ENCODE measurements at places on chromosomes 4 and X. TPM values are rescaled to one million over a fixed set of nuclear protein-coding genes. Genes with fewer than 3 reads are reported as not detected.

GRCh38 chr4:16090096-16090705, 6.4 kb upstream of the PROM1 start:
- no peak for DNase-seq

- no peak for DNase-seq
Measured at GRCh38 chr4:120886191-120886590, 36.3 kb downstream of the PRDM5 start.

DNA sequence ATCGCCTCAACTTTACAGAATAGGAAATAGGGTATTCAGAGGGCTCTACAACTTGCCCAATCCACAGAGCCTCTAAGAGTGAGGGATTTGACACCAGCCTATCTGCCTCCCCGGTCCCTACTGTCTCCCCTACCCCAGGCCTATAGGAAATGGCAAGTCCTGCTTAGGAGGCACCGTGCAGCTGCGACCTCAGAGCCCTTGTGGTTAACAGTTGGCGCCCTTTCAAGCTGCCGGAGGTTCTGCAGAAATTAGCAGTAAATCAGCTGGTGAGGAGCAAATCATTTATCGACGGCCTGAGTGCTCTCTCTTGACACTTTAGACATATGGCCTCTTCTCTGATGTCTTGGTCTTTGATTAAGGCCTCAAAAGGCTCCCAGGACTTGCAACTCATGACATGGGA, 96.9 kb downstream of the CLNK start:
- DNase-seq: no peak

The CAMK2D gene
- total RNA-seq: 22.6 TPM

DNA sequence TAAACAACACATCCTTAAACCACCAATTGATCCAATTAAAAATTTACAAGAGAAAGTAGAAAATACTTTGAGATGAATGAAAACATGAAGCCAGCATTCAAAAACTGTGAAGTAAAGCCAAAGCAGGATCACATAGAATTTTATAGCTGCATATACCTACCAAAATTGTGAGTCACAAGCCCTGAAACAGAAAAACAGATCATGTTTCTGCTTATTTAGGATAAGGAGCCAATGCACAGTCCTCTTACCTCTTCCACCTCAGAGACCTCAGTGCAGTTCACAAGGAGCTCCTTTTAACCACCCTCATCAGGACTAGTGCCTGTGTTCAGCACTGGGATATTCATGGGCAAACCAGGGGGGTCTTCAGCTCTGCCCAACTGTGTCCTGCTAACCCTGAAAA, 386.7 kb downstream of the TECRL start:
- no peak for DNase-seq

DNA sequence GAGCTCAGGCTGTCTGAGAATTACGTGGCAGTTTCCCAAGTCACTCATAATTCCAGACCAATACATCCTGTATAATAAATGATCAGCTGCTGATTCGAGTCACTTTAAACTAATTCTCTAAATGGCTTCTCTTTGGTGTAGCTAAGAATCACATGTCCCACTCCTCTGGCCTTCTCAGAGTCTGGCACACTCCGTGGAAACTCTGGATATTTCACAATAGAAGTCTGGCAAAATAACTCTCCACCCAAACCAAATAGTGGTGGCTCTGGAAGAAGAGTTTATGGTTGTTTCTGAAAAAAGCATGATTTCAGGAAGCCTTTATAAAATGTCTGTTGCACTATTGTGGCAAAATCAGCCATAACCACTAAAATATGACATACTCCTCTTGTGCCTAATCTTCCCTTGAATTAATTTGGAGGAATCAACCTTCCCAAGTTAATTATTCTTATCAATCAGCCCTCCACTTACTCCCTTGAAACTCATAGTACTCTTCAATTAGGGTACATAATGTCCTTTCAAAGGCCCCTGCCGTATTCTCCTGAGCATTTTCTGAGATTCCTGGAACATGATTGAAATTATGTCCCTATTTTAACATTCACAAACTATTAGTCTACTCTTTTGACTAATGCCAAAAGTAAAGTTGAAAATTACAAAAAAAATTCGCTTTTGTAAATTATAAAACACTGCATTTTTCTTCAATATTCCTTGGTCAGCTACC, 991.6 kb downstream of the FAT4 start:
- DNase-seq: peak; percentile 3

The GALNTL6 gene
- total RNA-seq: not detected

DNA sequence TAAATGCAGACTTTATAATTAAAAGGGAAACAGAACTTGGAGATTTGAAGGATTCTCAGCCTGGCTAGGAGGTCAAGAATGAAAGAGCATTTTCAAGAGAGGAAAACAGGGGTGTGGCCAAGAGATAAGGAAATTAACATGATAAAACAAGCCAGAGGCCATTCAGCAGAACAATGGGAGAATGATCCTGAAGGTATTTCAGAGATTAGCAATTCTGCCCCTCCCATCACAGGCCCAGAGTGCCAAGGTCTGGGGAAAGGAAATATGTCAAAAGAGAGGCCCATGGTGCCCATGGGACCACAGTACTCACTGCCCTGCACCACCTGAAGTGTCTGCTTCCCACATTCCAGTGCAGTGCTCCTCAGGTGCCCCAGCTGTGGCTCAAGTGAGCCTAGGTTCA, 188.5 kb upstream of the STS start:
- no peak for DNase-seq

The SHISA3 gene
- not detected for total RNA-seq

GRCh38 chr4:150126864-150127203, 48.6 kb downstream of the DCLK2 start:
- peak; percentile 44 for DNase-seq

The TIGD2 gene
- 22.0 TPM for total RNA-seq

- DNase-seq: peak; percentile 40
Measured at GRCh38 chrX:151973851-151974335, 583 bp downstream of the GABRE start.

- peak; percentile 74 for DNase-seq
Measured at GRCh38 chr4:109803924-109804571, 2.2 kb upstream of the CFI start.

GRCh38 chr4:173508386-173509035, 21.5 kb downstream of the HAND2 start:
- no peak for DNase-seq

GRCh38 chr4:152156442-152156841, 379.4 kb downstream of the FBXW7 start:
- DNase-seq: no peak

GRCh38 chr4:75830906-75831305, 71.3 kb downstream of the PPEF2 start:
- DNase-seq: no peak

The NCAPG gene
- 42.6 TPM for total RNA-seq

The FANCB gene
- 8.3 TPM for total RNA-seq

DNA sequence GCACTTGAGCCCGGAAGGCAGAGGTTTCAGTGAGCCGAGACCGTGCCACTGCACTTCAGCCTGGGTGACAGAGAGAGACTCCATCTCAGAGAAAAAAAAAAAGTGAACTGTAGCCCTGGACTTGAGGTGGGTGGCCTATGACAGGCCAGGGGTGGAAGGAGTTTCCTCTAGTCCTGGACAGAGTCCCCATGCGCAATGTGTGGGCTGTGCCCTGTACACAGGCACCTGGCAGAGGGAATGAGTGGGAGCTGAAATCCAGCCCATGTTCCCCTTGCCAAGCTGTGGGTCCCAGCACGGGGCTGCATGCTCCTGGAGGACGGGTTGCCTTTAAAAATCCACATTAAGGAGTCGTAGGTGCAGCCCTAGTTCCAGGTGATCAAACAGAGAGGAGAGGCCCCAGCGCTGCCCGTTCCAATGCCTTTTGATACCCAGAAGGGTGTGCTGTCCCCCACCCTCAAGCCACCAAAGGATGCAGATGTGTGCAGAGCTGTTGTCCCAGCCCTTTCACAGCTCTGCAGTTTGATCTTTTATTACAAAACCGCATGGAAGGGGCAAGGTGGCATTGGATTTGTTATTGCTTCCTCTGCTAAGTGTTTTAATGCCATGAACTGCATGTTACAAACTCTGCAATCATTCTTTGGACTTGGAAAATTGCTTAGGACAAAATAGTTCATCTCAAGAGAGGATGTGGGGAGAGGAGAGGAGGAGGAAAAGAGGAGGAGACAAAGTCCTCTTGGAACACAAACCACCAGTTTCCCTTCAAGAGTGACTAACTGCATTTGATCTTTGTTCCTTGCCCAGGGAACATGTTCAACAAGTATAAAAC, 38.0 kb upstream of the PDK3 start:
- DNase-seq: no peak

DNA sequence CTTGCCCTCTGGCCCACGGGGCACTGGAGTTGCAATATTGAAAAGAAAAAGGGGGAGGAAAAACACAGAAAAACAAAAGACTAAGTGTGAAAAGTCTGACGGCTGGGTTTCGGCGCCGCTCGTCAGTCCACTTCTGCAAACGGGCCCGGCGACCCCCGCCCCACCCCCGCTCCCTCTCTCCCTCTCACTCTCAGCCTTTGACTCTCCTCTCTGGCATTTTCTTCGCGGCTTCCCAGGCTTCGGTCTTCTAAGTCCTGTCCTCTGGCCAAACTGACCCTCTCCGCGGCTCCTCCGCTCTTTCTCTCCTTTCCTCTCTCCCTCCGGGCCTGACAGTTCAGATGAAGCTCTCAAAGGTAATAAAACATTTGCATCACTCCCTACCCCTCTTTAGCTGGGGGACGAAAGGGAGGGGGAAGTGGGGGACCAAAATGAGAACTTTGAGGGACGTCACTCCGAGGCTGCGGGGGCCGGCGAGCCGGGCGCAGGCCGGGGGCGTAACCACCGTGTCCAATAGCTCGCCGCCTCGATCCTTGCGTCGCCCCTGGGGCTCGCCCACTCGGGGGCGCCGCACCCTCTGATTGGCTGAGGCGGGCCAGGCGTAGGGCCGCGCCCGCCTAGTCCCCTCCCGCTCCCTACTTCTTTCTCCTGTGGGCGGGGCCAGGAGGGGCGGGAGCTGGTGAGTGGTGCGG, at the start of gene NKX6-1:
Gene NKX6-1, minus strand, starts transcription at position 358 of the 689 bp plus-strand sequence. CDS start 1,064 bp downstream, outside the sequence.
- DNase-seq: peak; percentile 90

DNA sequence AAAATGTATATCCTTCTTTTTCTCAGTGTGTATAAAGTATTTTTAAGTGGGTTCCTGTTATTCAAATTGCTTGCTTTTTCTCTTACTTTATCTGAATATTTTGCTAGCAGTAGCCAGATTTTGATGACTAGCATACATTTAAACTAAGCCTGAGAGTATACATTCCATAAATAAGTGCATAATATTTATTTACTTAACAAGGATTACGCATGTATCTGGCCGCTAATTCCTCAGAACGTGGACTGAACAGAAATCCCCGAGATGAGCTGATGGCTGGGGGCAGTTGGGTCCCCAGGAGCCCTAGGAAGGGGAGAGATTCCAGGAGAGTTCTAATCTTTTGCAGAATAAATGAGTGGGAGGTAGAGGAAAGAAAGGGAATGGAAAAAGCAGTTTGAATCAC, 91.0 kb downstream of the PHOX2B start:
- DNase-seq: no peak

DNA sequence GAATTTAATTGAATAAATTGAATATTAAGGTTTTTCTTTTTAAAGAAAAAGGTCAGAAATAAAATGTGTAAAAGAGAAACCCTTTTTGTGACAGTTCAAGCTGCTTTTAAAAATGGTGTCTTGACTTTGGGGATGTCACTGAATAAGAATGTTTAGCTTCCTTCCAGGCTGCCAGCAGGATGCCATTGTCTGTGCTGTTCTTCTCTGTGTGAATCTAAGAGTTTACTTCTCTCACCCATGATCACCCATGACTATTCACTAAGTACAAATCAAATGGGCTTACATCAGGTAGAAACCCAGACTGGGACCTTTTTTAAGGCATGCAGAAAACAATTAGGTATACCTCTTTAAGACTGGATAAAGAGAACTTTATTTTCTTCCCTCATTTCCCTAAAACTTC, 115.3 kb downstream of the DACH2 start:
- DNase-seq: no peak

DNA sequence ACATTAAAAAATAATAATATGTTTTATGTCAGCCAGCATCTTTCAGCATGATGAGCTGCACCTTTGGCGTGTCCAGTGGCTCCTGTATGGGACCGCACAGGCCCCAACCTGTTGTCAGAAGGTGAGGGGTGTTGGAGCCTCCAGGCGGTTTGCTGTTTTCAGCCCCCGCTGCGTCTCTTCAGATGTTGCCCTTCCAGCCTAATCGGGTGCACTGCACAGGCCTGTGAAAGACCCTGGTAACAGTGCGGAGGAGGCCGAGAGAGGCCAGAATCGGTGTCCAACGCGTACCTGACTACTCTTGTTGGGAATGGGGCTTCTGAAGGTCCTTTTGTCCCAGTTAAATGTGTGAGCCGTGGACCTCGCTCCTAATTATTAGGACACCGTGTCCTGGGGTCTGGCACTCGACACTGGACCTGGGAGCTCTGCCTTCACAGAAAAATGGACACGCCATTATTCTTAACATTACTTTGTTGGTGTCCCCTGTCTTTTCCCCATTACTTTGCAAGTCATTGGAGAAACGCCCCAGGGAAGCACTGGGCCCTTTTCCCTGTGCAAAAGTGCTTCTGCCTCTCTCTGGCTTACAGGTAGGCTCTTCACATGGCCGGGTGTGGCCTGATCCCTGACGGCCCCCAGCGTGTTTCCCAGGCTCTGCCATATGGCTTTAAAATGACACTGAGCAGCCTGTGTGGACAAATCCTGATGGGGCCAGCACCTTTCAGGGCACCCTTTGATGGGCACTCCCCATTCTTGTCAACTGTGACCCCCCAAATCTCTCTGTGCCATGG, 51.2 kb downstream of the TBC1D14 start:
- no peak for DNase-seq

GRCh38 chr4:2046031-2046961, 12.8 kb upstream of the NAT8L start:
- no peak for DNase-seq

The MAGEC3 gene
- total RNA-seq: not detected

The DDX53 gene
- not detected for total RNA-seq

DNA sequence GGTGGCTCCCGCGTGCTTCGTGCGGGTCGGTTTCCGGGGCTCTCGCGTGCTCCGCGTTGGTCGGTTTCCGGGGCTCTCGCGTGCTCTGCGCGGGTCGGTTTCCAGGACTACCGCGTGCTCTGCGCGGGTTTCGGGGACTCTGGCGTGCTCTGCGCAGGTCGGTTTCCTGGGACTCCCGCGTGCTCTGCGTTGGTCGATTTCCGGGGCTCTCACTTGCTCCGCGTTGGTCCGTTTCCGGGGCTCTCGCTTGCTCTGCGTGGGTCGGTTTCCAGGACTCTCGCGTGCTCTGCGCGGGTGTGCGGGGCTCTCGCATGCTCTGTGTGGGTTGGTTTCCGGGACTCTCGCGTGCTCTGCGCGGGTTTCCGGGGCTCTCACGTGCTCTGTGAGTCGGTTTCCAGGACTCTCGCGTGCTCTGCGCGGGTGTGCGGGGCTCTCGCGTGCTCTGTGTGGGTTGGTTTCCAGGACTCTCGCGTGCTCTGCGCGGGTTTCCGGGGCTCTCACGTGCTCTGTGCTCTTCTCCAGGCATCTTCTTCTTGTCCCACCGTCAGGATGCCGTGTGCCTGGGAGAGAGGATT, 109.9 kb upstream of the LRPAP1 start:
- DNase-seq: no peak

The USP27X gene
- total RNA-seq: 1.1 TPM

GRCh38 chr4:184805462-184806228, 20.1 kb downstream of the ACSL1 start:
- peak; percentile 62 for DNase-seq

The NUP62CL gene
- total RNA-seq: 0.48 TPM

GRCh38 chr4:184553891-184554290, 79.5 kb upstream of the IRF2 start:
- no peak for DNase-seq

- DNase-seq: no peak
Measured at GRCh38 chr4:177001271-177002175, 208.8 kb upstream of the VEGFC start.

GRCh38 chr4:5995901-5996623, 22.2 kb downstream of the C4orf50 start:
- no peak for DNase-seq

The JAKMIP1 gene
- 0.64 TPM for total RNA-seq

The NUDT10 gene
- total RNA-seq: 14.6 TPM

The ALPK1 gene
- 9.0 TPM for total RNA-seq
